MCF 10A (cell line): ENCODE measurements at places on chromosomes 5 and 9. TPM values are rescaled to one million over a fixed set of nuclear protein-coding genes. Genes with fewer than 3 reads are reported as not detected.

DPP7 gene
- total RNA-seq: 139 and 157 TPM in 2 replicates

GRCh38 chr5:163916376-163916775 lies 411.0 kb downstream of the MAT2B start:
- peaks cover 32% of the 10 kb centered on the region for H3K4me1 ChIP-seq
- peak overlapping the region; percentile 65 for H3K27ac ChIP-seq
- H3K36me3 ChIP-seq: no peaks in the 10 kb centered on the region

DNA sequence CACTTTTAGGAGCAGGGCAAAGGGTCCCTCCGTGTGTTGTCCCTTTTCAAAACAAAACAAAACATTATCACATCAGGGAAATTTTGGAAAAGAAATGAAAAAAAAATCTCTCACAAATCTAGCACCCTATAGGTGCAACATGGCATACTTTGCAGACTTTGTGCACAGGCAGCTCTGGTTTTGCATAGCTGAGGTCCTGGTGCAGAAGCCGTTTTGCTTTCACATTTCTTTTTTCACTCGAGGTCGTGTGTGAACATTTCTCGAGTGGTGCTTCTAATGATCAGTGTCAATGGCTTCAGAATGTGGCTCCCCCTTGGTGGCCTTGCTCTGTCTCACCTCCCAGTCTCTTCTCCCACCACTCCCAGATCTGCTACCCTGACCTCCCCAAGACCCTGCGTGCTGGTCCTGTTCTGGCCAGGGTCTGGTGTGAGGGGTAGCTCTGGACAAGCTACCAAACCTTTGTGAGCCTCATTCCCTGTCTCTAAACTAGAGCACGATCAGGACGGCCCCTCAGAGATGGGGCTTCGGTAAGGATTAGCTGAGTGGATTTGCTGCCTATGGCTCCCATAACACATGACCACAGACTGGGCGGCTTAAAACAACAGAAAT lies 258.0 kb downstream of the NSG2 start:
- peaks cover 45% of the 10 kb centered on the region for H3K27me3 ChIP-seq
- H3K4me3 ChIP-seq: no peak overlapping the region
- H3K4me1 ChIP-seq: no peaks in the 10 kb centered on the region
- H3K36me3 ChIP-seq: no peaks in the 10 kb centered on the region

GRCh38 chr9:124282442-124283227 lies 24.9 kb downstream of the NEK6 start:
- H3K27ac ChIP-seq: no peak overlapping the region
- H3K4me3 ChIP-seq: no peak overlapping the region
- no peak for DNase-seq
- no peaks in the 10 kb centered on the region for H3K27me3 ChIP-seq
- peaks cover 7% of the 10 kb centered on the region for H3K4me1 ChIP-seq

DNA sequence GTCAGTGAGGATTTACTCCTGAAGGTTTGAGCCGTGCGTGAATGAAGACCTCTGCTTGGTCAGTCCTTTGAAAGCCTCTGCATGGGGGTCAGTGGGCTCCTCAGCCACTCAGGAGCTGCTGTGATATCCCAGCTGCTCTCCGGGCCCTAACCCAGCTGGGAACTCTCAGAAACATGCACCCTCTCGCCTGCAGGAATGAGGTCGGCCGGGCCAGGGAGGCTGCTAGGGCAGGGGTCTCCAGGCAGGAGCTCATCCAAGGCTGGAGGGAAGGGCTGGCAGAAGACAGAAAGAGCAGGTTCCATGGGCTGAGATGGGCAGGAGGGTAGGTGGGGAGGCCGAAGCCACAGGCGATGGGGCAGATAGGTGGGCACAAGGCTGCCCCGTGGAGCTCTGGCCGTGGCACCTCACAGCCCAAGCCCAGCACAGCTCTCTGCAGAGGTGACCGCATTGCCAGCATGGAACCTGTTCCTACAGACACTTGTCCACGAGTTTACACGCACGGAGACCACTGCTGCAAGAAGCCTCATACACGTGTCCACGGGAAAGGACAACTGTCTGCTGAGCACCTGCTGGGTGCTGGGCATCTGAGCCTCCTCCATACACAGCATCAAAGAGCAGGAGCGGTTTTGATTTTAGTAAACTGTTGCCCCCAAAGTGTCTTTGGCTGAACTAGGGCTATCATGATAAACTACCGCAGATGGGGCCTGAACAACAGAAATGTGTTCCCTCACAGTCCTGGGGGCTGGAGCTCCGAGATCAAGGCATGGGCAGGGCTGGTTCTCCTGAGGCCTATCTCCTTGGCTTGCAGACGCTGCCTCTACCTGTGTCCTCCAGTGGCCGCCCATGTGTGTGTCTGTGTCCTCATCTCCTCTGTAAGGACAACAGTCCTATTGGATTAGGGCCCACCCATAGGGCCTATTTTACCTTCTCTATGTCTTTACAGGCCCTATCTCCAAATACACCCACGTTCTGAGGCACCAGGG lies 85.2 kb upstream of the ADAMTS2 start:
- no peak overlapping the region for H3K27ac ChIP-seq
- H3K36me3 ChIP-seq: no peaks in the 10 kb centered on the region
- H3K27me3 ChIP-seq: no peaks in the 10 kb centered on the region
- DNase-seq: no peak
- H3K4me3 ChIP-seq: no peak overlapping the region
